Activated naive CD8-positive, alpha-beta T cell treated with anti-CD3 and anti-CD28 coated beads, Interleukin-2, amount 10 ng/mL, durations not matched to agents 7 days and 5 days (primary cell): ENCODE measurements at places on chromosomes 7 and 10. TPM values are rescaled to one million over a fixed set of nuclear protein-coding genes. Genes with fewer than 3 reads are reported as not detected.

The LRIT1 gene
- not detected for total RNA-seq

The TRPV5 gene
- total RNA-seq = not detected

The CRYGN gene
- 0.25 TPM for total RNA-seq

The GRM3 gene
- not detected for total RNA-seq

The SLC13A4 gene
- total RNA-seq = not detected

The CLDN4 gene
- 0.25 TPM for total RNA-seq

The RTKN2 gene
- total RNA-seq = 4.1 TPM

The AZGP1 gene
- not detected for total RNA-seq

The VPS37D gene
- 0.45 TPM for total RNA-seq

The CPXM2 gene
- not detected for total RNA-seq

The LIPF gene
- total RNA-seq = not detected

The FAM25G gene
- total RNA-seq = not detected

The DGKB gene
- not detected for total RNA-seq

- no peak for DNase-seq
Measured at GRCh38 chr10:19046679-19047078, 1.9 kb upstream of the MALRD1 start.

DNA sequence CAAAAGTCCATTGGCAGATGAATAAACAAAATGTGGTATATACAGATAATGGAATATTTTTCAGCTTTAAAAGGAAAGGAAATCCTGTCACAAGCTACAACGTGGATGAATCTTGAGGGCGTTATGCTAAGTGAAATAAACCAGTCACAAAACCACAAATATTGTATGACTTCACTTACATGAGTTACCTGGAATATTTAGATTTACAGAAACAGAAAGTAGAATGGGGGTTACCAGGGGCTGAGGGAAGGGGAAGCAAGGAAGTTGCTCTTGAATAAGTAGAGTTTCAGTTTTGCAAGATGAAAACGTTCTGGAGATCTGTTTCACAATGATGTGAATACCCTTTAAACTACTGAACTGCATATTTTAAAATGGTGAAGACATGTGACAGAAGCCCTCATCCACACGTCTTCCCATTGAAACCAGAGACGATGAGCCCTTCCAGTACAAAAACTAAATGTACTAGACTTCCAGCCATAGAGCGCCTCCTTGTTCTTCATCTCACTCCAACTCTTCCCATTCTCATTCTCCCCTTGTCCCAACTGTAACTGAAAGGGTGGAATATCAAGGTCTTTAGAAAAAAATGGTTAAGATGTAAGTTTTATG, 62.4 kb downstream of the MICU1 start:
- no peak for DNase-seq

DNA sequence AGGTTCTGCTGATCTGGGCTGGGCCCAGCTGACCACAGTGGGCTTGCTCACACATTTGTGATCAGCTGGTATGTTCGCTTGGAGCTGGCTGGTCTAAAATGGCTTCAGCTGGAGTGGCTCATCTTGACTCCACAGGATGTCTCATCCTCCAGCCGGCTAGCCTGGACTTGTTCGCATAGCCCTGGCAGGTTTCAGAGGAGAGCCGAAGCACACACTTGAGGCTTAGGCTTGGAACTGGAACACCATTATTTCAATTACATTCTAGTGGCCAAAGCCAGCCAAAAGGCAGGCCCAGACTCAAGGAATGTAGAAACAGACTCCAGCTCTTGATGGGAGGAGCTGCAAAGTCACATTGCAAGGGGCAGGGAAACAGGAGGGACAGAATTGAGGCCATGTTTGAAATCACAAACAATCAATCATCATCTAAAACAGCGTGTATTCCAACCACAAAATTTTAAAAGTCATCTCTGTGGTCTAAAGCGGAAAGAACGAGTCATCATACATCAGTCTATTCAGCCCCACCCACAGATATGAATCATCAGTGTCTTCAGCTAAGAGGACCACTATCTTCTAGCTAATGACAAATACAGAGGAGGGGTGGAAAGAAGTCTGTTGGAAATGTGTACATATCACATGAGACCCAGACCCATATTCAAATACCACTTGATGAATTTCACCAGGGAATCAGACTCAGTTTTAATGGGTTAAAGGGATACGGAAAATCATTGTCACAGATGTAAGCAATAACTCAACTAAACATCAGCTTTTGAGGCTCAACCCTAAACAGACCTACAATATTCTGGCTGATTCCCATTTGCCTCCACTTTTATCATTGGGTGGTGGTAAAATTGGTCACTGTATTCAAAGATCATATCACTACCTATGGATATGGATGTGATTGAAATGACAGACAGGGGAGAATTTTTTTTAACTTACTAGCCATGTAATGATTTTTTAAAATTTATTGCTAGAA, 139.0 kb upstream of the MKLN1 start:
- peak; percentile 41 for DNase-seq

- DNase-seq = peak; percentile 28
Measured at GRCh38 chr7:74212661-74213060, 2.9 kb downstream of the LAT2 start.

GRCh38 chr7:93877742-93878141, 12.8 kb downstream of the TFPI2 start:
- DNase-seq = no peak

DNA sequence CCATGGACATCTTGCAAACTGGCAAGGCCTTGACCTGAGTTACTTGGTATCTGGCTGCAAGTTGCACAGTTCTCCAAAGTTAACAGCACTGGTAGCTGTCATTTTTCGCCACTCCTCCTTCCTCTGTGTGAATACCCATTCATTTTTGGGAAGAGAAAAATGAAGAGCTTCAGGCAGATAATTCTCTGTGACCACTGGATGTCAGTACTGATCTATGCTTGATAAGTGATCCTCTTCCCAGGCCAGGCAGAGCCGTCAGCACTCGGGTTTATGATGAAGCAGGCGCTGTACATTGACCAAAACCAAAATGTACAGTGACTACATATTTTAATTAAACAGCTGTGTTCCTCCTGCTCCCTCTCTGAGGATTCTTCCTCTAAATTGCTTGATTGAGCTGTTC, 55.9 kb upstream of the PDZD8 start:
- DNase-seq = no peak

- no peak for DNase-seq
Measured at GRCh38 chr10:98675902-98676301, 229.2 kb upstream of the HPS1 start.
